ENCODE measurements at places on chromosomes 7 and 10. TPM values are rescaled to one million over a fixed set of nuclear protein-coding genes. Genes with fewer than 3 reads are reported as not detected.

ANAPC16 gene
- 44.0 TPM for total RNA-seq

PIK3AP1 gene
- 20.2 TPM for total RNA-seq

BRAT1 gene
- total RNA-seq, result 43.6 TPM

AZGP1 gene
- not detected for total RNA-seq

TSPAN15 gene
- total RNA-seq, result 4.7 TPM

SORCS1 gene
- total RNA-seq, result 1.1 TPM

NXPH1 gene
- total RNA-seq, result not detected

CYP2C8 gene
- total RNA-seq, result not detected

PRSS2 gene
- total RNA-seq, result 6.1 TPM

SYCE1 gene
- not detected for total RNA-seq

STAG3 gene
- 0.95 TPM for total RNA-seq

COL13A1 gene
- 23.1 TPM for total RNA-seq

FAM25C gene
- not detected for total RNA-seq

NUTM2D gene
- 11.8 TPM for total RNA-seq

RADIL gene
- 6.7 TPM for total RNA-seq

AKR1C1 gene
- 160 TPM for total RNA-seq

MCU gene
- 15.0 TPM for total RNA-seq

SLC26A5 gene
- not detected for total RNA-seq

FAM241B gene
- 7.8 TPM for total RNA-seq

NEBL gene
- total RNA-seq, result 1.4 TPM

OR2A12 gene
- total RNA-seq, result not detected

TDRD1 gene
- total RNA-seq, result not detected

CHN2 gene
- 22.6 TPM for total RNA-seq

ACSL5 gene
- total RNA-seq, result 16.7 TPM

SMO gene
- 16.4 TPM for total RNA-seq

CACUL1 gene
- 42.9 TPM for total RNA-seq

MYOZ1 gene
- 5.9 TPM for total RNA-seq

LAMB1 gene
- 296 TPM for total RNA-seq

CDHR1 gene
- 0.14 TPM for total RNA-seq

ZCCHC24 gene
- 82.9 TPM for total RNA-seq

PDCD11 gene
- total RNA-seq, result 23.0 TPM

OPALIN gene
- not detected for total RNA-seq

NCF1 gene
- 18.1 TPM for total RNA-seq

BMPER gene
- total RNA-seq, result 2.3 TPM

OR2A14 gene
- not detected for total RNA-seq

GATA3 gene
- not detected for total RNA-seq

CHST3 gene
- total RNA-seq, result 54.4 TPM

PCLO gene
- total RNA-seq, result 0.78 TPM
